NCI-H2081 treated with DMSO at 0.1 percent for 48 hours (cell line): ENCODE measurements at places on chromosomes 3 and 15.

DNA sequence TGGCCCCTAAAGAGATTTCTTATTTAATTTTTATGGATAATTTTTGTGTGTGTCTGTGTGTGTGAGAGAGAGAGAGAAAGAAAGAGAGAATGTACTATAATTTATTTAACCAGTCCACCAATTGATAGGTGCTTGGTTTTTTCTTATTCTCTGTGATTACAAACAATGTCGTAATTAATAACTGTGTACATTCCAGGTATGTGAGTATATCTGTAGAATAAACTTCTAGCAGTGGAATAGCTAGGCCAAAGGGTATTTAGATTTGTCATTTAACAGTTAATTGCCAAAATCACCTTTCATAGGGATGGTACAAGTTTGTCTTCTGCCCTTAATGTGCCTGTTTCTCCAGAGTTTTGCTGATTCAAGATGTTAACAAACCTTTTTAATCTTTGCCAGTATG is 35.3 kb downstream of the FOXL2 start:
- DNase-seq, result no peak

DNA sequence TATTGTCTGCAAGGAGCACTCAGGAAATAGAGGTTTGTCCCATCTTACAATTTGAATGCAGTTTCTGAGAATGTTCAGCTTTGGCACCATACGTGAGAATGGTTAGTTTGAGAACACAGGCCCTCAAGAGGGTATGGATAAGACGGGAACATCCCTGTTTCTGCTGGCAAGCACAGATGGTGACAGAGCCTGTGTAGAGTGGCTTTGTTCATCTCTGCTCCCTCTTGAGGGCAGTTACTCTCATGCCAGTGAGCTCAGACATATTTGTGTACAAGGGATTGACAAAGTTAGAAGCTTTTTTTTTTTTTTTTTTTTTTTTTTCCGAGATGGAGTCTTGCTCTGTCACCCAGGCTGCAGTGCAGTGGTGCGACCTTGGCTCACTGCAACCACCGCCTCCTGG is 71.5 kb upstream of the FILIP1L start:
- DNase-seq, result no peak

GRCh38 chr15:98740295-98740694 is 92.0 kb downstream of the IGF1R start:
- DNase-seq, result no peak

DNA sequence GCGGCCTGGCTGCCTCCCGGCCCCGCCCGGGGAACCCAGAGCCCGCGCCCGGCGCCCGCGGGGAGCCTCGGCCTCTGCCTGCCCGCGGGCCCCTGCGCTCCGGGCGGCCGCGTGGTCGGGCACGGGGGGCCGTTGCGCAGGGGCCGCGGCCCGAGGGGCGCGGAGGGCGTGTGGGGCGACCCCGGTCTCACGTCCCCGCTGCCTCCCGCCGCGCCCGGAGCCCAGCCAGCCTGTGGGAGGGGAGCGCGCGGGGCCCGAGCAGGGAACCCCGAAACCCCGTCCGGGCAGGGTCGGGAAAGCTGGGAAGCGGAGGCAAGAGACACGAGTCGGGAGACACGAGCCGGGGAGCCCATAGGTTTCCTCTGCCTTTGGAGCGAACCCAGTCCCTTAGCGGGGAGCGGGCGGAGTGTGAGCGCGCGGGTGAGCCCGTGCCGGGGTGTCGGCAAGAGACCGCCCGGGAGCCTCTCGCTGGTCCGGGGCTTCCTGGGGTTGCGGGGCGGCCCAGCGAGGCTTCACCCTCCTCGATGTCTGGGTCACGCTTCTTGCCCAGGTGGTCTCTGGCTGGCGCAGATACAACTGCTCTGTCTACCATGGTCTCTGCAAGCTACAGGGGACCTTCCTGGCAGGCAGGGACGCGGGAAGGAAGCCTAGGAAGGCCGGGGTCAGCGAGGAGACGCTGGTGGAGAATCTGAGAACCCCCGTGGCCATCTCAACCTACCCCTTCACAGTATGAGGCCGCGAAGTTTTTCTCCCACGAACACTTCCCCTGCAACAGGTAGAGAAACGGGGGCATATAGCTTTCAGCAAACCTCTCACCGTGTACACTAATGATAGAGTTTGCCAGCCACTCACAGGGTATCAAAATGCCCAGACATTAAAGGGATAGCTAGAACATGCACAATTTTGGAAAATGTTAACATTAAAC is 586 bp downstream of the LRRK1 start:
- no peak for DNase-seq

DNA sequence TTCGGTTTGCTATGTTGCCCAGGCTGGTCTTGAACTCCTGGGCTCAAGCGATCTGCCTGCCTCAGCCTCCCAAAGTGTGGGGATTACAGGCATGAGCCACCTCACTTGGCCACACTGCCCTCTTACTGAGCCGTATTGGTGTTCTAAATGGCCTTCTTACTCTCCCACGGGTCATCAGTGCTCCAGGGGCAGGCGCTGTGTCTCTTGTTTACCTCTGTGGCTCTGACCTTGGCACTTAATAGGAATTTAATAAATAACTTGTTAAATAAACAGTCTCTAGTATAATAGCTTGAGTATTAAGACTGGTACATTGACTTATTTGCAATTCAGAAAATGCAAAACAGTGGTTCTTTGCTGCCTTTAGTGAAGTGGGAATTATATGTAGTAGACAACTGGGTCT is 13.7 kb downstream of the FLNB start:
- DNase-seq, result no peak

DNA sequence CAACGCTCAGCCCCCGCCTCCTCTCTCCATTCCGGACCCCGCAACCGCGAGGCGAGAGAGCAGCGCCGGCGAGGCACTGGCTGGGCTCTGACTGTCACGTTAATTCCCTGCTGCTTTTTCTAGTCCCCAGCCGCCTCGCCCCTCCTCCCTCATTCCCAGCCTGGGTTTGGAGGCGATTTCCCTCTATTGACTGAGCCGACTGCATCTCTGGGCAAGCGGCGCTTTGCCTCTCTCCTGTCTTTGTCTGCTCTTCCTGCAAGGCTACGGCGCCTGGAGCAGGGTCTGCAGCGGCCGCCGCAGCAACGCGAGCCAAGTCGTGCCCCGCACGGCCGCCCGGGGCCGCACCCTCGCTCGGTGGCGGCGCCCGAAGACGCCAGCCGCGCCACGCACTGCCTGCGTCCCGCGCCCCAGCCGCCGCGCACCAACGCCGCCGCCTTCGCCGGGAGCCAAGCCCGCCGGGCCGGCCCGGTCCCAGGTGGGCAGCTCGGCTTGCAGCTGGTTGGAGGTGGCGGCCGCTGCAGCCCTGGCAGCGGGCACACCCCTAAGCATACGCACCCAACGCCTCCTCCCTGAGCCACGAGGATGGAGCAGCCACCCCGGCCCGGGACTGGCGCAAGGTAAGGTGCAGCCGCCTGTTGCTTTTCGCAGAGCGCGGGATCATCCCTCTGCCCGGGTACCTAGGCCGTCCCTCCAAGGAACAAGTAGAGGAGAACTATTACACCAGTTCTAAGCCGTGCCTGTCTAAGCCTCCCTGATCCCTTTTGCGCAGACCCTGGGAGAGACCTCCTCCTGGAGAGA is at the start of gene LRRC3B:
TSS of gene LRRC3B (plus strand) at position 152 of the 798 bp plus-strand sequence. CDS start 86,901 bp downstream, outside the sequence.
- DNase-seq, result no peak

GRCh38 chr15:84793431-84794161 is 23.6 kb upstream of the ALPK3 start:
- no peak for DNase-seq

- no peak for DNase-seq
Measured at GRCh38 chr3:114057011-114057347, 442 bp downstream of the QTRT2 start.

DNA sequence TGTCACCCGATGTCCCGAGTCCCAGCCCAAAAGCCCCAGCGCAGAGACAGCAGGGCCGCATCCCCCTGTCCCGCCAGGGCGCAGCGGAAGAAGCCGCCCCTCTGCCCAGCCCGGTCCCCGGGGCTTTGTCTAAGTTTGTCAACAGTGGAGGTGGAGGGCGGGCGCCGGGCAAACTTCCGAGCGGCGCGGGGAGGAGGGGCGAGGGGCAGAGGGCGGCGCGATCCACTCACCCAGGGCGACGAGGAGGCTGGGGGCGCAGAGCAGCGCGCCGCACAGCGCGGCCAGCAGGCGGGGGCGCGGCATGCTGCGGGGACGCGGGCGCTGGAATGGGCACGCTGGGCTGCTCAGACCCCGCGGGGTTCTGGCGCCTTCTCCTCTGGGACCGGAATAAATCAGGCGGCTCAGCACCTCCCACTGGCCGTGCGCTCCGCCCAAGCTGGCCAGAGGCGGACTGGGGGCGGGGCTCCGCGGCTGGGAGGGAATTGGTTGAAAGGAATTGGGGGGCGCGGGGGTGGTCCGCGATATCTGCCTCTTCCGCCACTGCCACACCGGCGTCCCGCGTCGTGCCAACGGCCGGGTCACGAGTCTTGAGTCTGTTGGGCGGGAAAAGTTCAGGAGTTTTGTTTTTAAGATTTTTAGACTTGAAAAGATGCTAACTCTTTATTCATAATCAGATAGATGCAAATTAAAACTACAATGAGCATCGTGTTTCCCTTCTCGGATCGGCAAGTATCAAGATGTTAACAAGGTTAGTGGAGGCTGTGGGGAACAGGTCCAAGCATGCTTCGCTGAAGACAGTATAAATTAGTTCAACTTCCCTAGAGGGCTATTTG is at the start of gene MFGE8:
TSS of gene MFGE8 (minus strand) at position 363 of the 833 bp plus-strand sequence. CDS start at position 303, 60 bp downstream.
- DNase-seq, result no peak
